ENCODE measurements at places on chromosomes 12 and 14.

- no peak for DNase-seq
Measured at GRCh38 chr12:2043054-2043453, 9.7 kb upstream of the CACNA1C start.

DNA sequence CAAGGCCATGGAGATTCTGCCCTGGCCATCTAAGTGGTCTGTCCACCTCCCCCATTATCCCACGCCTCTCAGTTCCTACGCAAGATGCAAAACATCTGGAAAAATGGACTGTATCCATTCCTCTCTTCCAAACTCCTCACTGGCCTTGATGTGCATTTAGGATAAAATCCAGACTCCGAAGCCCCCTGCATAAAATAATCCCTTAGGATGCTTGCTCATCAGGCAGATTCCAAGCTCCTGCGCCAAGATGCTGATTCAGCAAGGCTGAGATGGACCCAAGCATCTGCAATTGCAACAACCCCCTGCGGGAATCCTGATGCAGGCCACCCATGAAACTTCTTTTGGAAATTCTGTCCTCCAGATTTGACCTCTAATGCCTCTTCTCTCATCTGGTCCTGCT is 81.6 kb downstream of the SPRING1 start:
- no peak for DNase-seq

DNA sequence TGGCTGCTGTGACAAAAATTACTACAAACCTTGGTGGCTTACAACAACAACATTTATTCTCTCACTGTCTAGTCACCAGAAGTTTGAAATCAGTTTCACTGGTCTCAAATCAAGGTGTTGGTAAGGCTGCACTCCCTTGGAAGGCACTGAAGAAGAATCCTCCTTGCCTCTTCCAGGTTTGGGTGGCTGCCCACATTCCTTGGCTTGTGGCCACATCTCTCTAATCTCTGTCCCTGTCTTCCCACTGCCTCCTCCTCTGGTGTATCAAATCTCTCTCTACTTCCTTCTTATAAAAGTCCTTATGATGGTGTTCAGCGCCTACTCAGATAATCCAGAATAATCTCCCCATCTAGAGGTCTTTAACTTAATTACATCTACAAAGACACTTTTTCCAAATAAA is 31.0 kb downstream of the PLCZ1 start:
- no peak for DNase-seq

GRCh38 chr14:99064262-99064954 is 207.6 kb downstream of the BCL11B start:
- DNase-seq = no peak

- no peak for DNase-seq
Measured at GRCh38 chr14:68405961-68406360, 386.9 kb downstream of the ZFP36L1 start.

GRCh38 chr14:74049876-74050495 is 30.8 kb downstream of the BBOF1 start:
- DNase-seq = no peak

- DNase-seq = no peak
Measured at GRCh38 chr12:110578694-110579534, 4.2 kb downstream of the PPTC7 start.

- no peak for DNase-seq
Measured at GRCh38 chr12:29499235-29499634, 1.7 kb upstream of the OVCH1 start.

- DNase-seq = no peak
Measured at GRCh38 chr12:54373649-54374561, 9.6 kb upstream of the GPR84 start.

- no peak for DNase-seq
Measured at GRCh38 chr12:101670007-101670671, 27.3 kb upstream of the CHPT1 start.

DNA sequence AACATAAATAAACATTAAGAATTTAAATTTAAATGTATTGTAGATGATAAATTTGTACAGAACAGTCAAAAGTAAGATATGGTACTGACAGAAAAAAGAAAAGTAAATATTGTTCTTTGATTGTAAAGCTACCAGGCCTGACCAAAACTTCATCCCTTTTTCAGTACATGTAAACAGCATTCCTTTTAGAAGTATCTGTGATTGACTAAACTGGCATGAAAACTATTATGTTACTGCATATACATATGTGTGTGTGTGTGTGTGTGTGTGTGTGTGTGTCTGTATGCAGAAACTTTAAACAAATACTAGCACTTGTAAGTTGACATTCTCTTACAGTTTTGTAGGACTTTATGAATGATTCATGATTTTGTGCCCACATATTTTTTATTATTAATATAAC is 270.9 kb downstream of the C12orf50 start:
- no peak for DNase-seq

GRCh38 chr14:61838661-61839245 is 76.5 kb downstream of the SNAPC1 start:
- no peak for DNase-seq

DNA sequence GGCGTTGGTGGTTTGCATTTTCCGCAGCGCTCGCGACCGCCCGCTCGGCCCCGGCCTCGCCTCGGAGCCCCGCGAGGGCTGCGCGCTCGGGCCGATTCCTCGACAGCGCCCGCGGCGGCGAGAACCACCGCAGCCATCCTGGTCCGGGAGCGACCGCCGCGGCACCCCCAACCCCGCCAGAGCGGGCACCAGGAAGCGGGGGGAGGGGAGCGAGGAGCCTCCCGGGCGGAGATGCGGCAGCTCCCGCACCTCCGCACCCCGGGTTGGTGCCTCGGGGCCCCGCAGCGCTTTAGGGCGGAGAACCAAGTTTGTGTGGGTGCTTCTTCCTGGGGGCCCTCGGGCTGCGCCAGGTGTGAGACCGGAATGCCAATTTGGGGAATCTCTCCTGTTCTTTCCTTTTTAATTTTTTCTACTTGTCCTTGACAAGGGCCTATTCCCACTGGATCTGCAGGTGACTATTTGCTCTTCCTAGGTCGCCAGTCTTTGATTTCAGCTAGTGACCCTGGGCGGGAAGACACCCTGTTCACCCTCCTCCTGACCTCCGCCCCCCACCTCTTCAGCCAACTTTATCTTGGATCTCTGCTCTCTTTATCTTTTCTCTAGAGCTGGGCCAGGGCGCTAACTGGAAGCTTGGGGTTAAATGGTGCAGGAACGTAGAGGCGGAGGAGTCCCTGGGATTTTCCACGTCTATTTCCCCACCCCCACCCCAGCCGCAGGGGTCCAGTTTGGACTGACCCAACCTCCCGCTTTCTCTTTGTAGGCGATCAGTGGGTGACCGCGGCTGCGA is at the start of gene SOCS2:
TSS of gene SOCS2 (plus strand) at position 751 of the 787 bp plus-strand sequence. CDS start 223 bp downstream, outside the sequence.
- no peak for DNase-seq

- DNase-seq = no peak
Measured at GRCh38 chr14:66104486-66104885, 381.7 kb upstream of the CCDC196 start.

GRCh38 chr12:130401703-130402102 is 64.0 kb downstream of the PIWIL1 start:
- no peak for DNase-seq

DNA sequence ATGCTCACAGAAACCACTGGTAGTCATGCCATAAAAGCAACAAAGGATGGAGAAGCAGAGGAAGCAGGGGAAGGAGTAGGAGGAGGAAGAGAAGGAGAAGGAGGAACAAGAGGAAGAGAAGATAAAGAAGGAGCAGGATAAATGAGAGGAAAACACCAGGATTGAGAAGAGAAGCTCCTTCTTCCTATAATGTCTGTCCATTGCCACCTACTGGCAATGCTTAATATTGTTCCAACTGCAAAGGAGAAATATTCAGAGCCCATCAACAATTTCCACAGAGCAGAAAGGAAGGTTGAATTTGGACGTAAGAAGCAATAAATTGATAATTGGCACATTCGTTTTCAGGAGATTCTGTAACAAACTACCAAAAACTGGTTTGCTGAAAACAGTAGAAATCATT is 898.4 kb downstream of the SLC16A7 start:
- no peak for DNase-seq

DNA sequence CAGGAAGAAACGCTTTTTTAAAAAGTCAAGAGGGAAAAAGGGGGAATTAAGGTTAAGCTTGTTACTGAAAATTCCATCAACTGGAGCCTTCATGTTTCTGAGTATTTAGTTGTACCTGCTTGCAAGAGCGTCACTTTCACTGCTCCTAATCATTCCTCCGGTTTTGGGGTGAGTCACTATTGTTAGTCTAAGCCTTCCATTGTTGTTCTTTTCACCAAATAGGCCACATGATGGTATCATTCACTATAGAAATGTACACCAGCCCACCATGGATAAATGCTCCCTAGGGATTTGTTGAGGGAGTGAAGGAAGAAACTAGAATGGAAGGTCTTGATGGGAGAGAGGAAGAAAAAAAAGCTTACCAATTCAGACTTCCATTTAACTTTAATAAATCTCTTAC is 3.0 kb downstream of the IL22 start:
- DNase-seq = no peak

GRCh38 chr12:52324153-52324444 is 2.9 kb upstream of the KRT83 start:
- no peak for DNase-seq

GRCh38 chr12:77537663-77538062 is 293.0 kb upstream of the NAV3 start:
- DNase-seq = no peak

DNA sequence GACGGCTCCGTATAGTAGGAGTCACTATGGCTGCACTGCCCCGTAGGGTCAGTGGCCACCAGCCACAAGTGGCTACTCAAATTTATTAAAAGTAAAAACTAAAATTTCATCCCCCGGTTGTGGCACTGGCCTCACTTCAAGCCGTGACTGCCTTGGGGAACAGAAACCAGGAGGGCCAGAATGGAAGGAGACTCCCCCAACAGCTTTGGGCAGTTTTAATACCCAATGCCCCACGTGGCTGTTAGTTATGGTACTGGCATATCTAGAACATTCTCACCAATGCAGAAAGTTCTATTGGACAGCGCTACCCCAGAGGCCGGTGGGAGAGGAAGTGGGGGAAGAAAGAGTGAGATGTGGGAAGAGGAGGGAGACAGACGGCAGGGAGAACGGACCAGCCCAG is 6.2 kb downstream of the NCOR2 start:
- DNase-seq = no peak

DNA sequence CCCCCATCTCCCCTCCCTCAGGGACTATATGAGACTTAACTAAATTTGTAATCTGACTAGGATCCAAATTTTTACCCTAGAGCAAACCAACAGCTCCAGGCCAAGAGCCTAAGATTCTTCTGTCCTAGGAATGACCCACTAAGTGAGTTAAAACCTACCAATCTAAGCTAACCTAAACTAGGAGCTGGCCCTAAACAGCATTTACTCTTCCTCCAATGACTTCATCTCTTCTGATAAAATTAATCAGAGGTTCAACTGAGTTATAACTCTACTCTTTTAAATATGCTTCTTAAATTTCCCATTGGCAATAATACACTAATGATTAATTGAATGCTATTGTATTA is 39.9 kb upstream of the TMPO start:
- DNase-seq = no peak

DNA sequence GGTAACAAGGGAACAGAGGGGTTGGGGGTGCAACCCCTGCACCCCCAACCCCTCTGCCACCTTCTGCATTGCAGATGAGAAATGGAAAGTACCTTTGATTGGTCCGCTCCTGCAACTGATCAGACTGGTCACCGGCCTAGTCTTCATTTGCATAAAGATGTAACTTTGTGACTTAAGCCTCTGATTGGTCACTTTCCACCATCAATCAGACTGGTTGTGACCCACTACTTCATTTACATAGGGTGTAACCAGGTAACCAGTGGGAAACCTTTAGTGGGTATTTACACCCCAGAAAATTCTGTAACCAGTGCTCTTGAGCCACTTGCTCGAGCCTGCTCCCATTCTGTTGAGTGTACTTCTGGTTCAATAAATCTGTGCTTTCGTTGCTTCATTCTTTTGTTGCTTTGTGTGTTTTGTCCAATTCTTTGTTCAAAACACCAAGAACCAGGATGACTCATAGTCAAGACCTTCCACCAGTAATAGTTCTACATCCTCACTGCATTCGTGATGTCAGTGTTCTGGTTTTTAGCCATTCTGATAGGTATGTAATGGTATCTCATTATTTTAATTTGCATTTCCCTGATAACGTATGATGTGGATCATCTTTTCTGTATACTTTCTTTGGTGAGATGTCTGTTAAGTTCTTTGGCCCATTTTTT is 30.8 kb downstream of the LEMD3 start:
- DNase-seq = no peak

GRCh38 chr12:19829100-19829853 is 390.0 kb downstream of the AEBP2 start:
- DNase-seq = no peak

DNA sequence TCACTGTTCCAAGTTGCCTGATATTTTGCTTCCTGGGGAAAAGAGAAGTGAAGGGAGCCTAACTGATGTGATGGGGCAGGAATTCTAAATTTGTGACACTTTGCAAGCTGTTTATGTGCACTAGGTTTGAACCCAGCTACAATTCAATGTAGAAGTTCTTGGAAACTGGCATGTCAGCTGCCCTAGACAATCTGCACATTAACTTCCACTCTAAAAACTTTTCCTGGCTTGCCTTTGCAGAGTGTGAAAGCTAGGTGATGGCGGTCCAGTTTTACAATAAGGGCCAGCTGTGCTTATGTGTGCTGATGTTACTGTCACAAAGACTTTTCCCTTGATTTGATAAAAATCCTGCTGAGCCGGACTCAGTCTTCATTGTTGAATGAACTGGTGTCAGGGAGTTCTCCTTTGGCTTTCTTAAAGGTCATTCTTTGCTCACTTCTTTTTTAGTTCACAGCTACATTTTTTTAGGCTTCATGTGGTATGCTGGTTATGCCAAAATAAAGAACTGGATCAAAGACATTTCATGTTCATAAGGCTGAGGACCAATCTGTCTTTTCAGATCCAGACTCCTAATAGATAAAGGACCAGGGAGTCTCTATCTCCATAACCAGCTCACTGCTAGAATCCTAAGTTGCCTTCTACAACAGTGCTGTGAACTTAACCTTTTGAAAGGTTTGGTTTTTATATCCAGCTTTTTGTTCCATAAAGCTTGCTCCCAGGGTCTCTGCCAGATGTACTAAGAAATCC is 133.5 kb downstream of the TGFB3 start:
- DNase-seq = no peak

DNA sequence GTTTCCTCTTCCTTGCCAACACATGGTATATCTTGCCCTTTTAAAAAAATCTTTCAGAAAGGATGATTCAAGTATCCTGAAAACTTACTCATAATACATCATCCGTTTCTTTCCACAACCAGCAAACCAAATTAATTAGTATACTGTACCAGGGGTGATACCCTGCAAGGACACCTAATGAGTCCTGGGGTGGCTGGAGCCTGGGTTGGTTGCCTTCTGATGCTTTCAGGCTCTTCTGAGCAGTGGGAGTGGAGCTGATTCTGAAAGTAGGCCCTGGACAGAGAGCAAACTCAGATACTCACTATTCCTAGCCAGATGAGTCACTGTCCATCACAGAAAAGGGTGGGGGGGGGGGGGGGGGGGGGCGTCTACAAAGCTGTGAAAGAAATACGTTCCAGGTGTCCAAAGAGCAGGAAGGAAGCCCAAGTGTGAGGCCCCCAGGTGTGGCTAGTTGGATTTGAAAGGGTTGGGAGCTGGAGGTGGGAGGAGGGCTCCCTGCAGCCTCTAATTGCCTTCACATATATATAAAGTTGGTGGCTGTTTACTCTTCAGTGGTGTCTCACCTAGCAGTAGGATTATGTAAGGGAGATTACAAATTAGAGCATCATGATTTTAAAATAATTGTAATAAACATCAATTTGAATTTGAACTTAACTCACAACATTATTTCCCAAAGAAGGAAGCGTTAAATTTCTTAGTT is 36.5 kb downstream of the FBXO33 start:
- no peak for DNase-seq

Measured in stimulated activated CD4-positive, alpha-beta T cell treated with anti-CD3 and anti-CD28 coated beads, Interleukin-15, amount 100 ng/mL, for 1 hour (primary cell).